Fibroblast of skin of left biceps (primary cell): ENCODE measurements at places on chromosomes 11 and 22.
A peak's percentile ranks its signal among the peaks of the same experiment; 100 is the strongest.

DNA sequence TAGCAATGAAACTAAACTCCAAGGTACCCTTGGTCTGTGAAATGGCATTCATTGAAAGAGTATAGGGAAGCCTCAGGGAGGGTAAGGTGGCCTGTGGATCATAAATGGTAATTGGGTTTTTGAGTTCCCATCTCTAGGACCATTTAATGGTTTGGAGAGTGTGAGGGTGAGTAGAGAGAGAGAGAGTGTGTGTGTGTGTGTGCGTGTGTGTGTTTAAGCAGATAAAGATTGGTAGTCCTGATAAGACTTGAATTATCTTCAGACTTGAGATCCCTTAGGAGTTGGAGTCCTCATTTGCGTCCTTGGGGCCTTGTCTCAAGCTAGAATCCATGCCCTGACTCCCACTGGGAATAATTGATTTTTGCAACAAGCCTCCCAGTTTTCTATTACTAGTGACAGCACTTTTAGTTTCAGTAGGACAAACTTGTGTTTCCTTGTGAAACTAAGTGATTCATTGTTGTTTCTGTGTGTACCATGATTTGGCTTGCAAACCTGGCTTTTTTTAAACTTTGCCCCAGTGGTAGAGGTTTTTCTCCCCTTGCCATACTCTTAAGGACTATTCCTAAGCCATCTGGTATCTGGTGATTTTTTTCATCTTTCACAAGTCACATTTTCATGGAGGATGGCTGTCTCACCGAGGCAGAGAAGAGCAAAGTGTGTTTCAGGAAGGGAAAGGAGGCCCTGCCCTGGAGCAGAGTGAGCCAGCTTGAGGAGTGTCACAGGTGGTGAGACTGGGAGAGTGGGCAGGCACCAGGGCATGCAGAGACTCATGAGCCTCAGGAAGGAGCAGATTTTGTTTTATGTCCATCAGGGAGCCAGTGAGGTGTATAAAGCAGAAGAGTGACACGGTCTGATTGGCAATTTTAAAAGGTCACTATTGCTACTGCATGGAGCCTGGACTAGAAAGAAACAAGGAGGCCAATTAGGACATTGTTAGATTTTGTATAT is 26.7 kb downstream of the ALKBH3 start:
- DNase-seq, result no peak

DNA sequence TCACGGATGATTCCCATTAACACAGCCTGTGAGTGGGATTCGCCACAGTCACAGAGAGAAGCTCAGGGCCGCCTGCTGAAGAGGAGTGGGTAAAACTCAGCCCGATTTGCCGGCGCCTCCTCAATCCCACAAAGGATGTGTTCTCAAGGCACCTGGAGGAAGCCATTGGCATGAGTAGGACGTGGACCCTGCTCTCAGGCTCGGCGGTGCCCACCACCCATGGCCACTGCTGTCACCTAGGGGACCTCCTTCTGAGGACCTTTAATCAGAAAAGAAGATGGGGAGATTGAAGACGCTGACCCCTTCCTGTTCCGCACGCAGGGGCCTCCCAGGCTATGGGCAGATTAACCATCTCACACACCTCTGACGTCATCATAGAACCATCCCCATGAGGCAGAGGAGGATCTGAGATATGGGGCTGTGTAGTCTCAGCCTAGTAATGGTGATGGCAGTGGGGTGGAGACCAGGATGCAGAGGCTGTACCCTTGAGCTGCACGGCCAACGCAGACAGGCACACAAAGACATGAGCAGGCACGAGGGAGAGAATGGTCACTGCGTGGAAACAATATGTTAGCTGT is 571.8 kb downstream of the BRD1 start:
- DNase-seq, result no peak

- DNase-seq, result no peak
Observed at GRCh38 chr22:32545801-32546200, 71.2 kb downstream of the FBXO7 start.

- DNase-seq, result no peak
Observed at GRCh38 chr11:104161751-104162450, 2.0 kb downstream of the PDGFD start.

DNA sequence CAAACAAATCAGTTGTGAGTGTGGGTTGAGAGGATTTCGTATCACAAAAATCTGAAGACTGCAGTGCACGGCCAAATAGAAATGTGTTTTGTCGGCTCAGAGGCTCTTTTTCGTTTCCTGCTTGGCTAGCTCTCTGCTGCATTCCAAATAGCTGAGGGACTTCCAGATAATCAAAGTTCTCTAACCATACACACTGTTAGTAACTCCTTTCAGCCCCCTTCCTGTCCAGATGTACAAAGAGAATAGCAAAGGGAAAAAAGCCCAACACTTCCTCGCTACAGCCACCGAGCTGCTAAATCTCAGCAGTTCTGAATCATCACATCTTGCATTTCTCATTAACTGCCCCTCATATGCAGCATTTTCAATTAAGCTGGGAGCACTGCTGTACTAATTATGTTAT is 203.1 kb downstream of the TENM4 start:
- DNase-seq, result peak; percentile 88

- no peak for DNase-seq
Observed at GRCh38 chr11:10272132-10272531, 21.9 kb downstream of the SBF2 start.

- peak; percentile 96 for DNase-seq
Observed at GRCh38 chr11:91981995-91982394, 242.6 kb upstream of the FAT3 start.

GRCh38 chr22:37611207-37611606 is 2.6 kb downstream of the GGA1 start:
- DNase-seq, result no peak

GRCh38 chr11:91308069-91308468 is 916.5 kb upstream of the FAT3 start:
- no peak for DNase-seq

DNA sequence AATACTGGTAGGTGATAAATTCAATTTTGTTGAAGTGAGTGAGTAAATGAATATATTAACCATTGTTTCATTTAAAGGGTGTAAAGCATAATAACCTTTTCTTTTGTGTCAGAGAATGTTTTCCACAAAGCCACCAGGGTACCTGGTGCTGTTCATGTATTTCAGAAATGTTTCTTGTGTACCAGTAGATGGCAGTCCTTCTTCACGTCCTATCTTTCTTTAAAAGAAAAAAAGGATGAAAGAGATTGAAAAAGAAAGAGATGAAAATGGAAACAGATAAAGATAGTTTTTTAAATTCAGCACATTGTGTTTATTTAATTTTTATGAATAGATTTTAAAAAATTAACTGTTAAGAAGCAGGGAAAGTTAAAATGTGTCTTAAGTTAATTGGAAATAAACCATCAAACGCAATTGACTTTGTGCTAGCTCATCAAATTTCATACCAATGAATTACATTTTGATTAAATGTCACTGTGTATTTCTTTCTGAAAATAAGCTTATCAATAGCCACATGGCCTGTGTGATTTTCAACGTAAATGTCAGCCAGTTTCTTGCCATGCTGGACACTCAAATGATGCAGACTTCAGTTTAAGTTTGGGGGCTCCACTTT is 65.5 kb upstream of the CHORDC1 start:
- no peak for DNase-seq

GRCh38 chr11:120108154-120108784 is 29.6 kb downstream of the TRIM29 start:
- DNase-seq, result peak; percentile 1

DNA sequence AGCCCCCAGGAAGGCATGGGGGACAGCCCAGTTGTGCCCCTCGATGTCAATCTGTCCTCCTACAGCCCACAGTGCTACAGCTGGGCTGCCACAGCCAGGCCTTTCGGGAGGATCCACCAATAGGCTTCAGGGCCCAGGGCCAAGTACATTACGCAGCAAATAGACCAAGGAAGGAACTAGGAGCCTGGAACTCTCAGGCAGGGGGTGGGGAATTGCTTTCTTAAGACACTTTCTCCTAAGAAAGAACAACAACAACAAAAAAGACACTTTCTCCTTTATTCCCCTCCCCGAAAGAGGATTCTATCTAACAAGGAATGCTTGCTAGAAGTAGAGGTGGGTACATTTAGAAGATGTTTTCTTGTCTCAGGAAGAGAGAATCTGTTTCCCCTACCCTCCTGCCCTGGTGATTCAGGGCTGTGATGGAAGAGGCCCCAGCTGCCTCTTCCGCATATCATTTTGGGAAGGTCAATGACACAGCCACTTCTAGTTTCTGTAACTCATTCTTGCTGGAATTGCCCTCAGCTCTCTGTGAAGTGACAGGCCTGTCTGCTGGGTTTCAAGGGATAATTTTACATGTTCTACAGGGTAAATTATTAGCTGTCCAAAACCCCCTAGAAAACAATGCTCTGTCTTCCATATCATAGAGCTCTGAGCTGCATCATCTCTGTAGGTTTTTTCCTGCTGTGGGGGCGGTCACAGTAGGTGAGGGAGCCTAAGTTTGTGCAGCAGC is 6.0 kb upstream of the MALAT1 start:
- no peak for DNase-seq

DNA sequence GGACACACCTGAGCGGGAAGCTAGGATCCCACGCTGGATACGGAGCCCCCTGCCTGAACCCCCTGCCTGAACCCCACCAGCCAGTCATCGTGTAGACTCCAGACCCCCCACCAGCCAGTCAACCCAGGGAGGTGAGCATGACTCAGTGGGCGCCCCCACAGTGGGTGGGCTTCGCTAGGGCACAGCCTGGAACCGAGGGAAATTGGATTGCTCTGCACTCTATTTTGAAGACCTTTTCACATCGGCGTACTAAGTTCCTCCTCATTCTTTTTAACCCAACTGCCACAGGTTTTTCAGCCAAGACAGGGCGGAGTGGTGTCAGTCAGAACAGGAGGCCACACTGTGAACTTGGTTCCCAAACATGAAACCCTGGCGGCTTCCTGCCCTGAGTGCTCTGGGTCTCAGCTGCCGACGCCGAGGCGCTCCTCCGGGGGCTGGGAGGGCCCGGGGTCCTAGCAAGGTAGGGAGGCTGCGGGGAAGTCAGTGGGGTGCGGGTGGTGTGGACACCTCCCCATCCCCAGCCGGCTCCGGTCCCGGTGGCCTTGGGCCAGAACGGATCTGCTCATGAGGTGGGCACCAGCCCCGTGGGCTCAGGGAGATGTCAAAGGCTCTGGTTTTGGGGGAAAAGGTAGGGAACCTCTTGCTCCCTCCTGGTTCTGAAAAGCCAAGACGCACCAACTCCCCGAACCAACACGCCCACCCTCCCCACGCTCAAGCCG is 57.0 kb downstream of the BRD1 start:
- DNase-seq, result no peak

DNA sequence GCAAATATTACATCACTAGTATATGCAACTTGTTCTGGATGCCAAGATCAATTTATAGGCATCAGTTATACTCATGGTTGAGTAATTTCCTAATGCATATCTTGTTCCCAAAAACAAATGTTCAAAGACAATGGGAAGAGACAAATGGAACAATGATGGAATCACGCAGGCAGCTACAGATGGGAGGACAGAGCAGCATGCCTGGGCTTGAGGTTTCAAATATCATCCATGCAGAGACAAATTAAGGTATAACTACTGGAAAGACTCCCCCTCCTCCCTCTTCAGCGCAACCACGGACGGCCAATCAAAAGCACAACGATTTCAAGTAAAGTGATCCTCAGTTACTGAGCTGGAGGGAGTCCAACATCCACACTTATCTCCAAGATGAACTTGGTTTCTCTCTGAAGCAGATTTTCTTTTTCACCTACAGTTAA is 106.8 kb downstream of the CCDC83 start:
- DNase-seq, result peak; percentile 29

GRCh38 chr22:46047841-46048595 is 71.1 kb upstream of the WNT7B start:
- DNase-seq, result no peak

GRCh38 chr11:95495706-95496105 is 264.7 kb upstream of the SESN3 start:
- DNase-seq, result no peak

GRCh38 chr11:128697645-128698174 is 3.8 kb downstream of the FLI1 start:
- DNase-seq, result no peak

DNA sequence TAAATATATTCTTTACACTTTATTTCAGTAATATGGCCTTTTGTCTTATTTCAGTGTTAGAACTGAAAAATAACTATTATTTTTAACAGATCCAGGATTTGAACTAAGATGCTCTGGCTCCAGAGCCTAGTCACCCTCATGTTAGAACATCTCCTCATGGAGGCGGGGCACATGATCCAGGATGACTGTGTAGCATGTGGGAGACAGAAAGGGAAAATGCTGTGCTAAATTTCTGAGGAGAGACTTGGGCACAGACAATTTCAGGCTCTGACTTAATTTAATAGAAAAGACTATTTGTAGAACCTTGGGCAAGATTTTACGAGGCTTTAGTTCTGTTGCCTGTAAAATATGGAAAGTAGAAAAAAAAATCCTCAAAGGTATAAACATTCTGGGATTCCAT is 24.1 kb downstream of the CTSC start:
- no peak for DNase-seq

DNA sequence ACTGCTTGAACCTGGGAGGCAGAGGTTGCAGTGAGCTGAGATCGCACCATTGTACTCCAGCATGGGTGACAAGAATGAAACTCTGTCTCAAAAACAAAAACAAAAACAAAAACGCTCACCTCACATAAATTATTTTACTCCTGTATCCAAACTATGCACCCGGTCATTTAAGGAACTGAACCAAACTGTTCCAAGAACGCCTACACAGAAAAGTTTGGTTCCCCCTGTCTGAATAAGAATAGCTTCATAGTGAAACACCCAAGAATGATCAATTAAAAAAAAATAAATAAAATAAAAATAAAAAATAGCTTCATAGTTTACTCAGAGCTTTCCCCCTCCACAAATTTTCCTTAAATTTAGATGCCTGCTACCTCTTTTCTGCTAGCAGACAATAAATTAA is 13.7 kb downstream of the NUP98 start:
- DNase-seq, result no peak

GRCh38 chr22:33028234-33028633 is 29.9 kb downstream of the SYN3 start:
- no peak for DNase-seq

DNA sequence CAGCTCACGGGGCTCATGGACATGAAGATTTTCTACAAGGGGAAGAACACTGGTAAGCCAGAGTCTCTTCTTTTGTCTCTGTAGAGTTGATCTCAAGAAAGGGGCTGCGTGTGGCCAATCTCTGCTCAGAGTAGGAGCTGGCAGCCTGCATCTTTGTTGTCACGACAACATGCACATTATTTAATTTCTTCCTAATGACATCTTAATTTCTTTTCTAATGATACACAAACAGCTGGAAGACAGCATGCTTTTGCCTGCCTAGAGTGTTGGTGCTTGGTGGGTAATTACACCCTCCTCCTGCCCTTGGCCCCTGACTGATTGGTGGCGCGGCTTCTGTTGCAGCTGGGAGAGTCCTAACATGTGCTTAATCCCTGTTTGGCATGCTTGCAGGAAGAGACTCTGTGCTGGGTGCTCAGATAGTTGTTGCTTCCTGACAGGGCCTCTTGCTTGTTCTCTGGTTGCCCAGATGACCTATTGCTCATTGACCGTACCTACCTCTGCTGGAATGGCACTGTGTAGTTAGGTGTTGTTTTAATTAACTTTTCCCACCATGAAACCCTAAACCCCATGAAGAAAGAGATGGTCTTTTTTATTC is 106.9 kb upstream of the SORL1-AS1 start:
- no peak for DNase-seq

- DNase-seq, result no peak
Observed at GRCh38 chr22:38041760-38042487, 15.3 kb upstream of the PICK1 start.

GRCh38 chr22:48751539-48752437 is 1075.9 kb downstream of the BRD1 start:
- DNase-seq, result no peak

- DNase-seq, result no peak
Observed at GRCh38 chr11:61125310-61125684, 23.0 kb downstream of the CD5 start.

GRCh38 chr22:26394777-26395176 is 34.3 kb upstream of the ASPHD2 start:
- DNase-seq, result no peak

GRCh38 chr11:44617671-44618461 is 52.4 kb downstream of the CD82 start:
- no peak for DNase-seq
